ENCODE measurements at places on chromosomes 11 and 22.

DNA sequence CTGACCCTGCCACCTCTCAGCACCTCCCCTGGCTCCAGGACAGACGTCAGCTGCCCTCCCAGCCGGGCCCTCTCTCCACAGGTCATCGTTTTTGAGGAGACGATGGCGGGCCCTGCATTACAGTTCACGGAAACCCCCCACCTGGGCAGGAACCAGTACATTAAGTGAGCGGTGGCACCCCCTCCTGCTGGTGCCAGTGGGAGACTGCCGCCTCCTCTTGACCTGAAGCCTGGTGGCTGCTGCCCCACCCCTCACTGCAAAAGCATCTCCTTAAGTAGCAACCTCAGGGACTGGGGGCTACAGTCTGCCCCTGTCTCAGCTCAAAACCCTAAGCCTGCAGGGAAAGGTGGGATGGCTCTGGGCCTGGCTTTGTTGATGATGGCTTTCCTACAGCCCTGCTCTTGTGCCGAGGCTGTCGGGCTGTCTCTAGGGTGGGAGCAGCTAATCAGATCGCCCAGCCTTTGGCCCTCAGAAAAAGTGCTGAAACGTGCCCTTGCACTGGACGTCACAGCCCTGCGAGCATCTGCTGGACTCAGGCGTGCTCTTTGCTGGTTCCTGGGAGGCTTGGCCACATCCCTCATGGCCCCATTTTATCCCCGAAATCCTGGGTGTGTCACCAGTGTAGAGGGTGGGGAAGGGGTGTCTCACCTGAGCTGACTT lies 37.0 kb downstream of the B3GAT1 start:
- no peak for DNase-seq

GRCh38 chr22:35275580-35275979 lies 18.3 kb downstream of the HMGXB4 start:
- no peak for DNase-seq

DNA sequence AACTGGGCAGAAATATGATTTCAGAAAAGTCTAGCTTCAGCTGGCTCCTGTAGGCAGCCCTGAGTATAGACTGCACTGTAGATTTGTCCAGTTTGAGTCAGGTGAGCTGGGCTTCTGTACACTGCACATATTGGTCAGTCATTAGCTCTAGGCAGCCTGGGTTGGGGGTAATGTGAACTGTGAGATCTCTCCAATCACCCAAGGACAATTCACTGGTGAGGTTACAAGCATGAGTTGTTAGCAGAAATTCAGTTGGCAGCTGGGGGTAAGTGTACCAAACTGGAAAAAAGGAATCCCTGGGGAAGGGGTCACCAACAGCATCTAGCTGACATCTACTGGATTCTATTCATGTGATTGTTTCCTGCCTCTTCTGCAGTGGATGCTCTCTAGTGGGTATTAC lies 39.7 kb downstream of the MRGPRX2 start:
- no peak for DNase-seq

GRCh38 chr11:127193950-127194349 lies 193.4 kb upstream of the KIRREL3 start:
- no peak for DNase-seq

DNA sequence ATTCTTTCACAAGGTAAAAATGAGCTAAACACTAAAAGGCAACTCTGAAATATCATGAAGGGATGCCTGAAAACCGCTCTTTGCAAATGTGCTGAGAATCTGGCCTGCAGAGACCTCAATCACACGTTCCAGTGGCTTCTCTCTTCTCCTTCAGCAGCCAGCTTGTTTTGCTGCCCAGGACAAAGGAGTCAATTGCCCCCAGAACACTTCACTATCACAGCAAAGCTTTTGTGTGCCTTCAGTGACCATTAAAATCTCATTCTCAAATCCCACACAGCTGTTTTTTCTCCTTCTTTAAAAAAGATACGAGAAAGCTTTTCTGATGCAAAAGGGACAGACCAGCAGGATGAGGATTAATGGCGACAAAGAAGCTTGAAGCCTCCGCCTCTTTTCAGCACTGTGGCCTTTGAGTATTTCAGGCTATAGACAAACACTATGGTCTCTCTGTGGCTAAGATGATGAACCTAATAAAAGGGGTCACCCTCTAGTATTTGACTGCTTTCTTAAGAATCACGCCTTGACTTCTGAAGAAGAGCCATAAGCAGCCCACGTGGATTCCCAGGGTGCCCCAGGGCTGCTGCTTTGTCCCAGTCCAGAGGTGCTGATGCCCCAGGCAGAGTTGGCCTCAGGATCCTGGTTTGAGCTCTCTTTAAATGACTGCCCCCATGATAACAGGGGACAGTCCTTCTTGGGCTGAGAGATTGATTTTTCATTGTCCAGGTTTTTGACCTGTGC lies 33.4 kb upstream of the NRIP3 start:
- no peak for DNase-seq

GRCh38 chr11:68509066-68509465 lies 48.5 kb downstream of the PPP6R3 start:
- no peak for DNase-seq

DNA sequence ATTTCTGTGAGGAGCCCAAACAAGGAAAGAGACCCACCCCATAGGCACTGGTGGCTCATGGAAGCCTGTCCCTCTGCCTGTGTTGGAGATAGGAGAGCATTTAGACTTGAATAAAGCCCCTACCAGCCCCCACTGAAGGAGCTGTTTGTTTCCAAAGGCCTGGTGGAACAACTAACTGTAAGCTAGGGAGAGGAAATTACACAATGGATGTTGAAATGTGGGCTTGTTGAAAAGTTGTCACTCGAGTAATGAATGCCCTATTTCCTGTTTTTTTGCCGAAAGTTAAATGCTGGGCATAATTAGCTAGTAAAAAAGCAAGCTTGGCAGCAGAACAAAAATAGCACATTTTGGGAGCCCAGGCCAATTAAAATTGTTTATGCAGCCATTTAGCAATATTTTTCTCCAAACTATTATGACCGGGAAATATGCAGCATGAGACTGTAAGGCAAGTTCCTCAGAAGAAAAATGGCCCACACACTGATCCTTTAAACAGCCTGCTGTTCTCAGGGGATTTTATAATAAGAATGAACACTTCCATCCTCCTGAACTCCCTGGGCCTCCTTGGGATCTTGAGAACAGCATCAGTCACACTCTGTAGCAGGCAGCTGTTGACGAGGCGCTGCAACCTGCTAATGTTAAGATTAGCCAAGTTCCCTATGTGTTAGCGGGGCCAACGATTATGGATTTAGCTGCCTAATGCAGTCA lies 38.6 kb upstream of the LMO2 start:
- DNase-seq: no peak

GRCh38 chr11:37107831-37108230 lies 509.8 kb upstream of the RAG2 start:
- no peak for DNase-seq

GRCh38 chr22:37220543-37220981 lies 8.3 kb upstream of the SSTR3 start:
- no peak for DNase-seq

DNA sequence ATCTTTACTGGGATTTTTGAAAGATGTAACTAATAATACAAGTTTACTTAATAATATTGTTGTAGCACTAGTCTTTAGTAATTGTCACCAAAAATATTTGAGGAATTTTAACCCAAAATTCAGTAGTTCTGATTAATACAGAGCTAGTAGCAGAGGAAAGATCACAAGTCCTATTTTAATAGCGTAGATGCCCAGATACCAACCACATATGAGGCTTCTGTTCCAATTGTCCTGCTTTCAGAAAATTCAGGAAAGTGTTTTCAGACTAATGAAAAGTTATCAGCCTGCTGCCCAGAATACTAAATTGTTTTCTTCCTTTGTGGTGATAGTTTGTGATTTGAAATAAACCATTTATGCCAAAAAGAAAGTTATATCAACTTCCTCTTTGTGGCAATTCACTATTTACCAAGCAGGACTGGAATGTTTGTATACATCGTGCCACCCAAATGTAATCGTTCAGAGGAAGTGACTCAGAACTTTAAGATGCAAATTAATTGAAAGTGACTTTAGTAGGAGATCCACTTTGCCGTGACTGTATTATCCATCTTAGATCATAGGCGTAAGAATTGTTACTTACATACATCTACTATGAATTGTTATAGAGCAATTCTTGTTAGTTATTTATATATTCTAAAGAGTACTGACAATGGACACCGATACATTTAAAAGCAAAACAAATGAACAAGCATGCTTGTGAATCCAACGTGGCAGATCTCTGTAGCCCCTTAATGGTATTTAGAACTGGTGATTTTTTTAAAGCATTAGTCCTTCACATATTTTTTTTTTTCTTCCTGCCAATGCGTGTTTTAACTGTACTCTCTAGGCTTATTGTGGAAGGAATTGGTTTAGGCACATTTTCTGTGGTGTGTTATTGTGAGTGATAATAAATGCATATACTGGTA lies 231.0 kb downstream of the DDX10 start:
- DNase-seq: no peak

GRCh38 chr11:26219183-26220117 lies 112.5 kb upstream of the ANO3 start:
- no peak for DNase-seq

DNA sequence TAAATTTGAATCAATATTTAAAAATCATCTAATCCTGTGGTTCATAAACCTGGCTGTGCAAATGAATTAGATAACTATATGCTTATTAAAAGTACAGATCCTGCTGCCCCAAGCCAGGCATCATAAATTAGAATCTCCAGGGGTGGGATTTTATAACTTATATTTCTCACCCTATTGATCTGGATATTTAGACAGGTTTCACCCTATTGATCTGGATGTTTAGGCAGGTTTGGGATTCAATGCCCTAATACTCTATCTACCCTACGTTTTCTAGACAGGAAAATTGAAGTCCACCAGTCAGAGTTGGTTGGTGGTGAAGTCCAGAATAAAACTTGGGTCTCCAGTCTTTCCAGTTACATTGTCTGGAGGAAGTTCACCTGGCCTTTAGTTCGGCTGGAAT lies 2.6 kb downstream of the OR8B8 start:
- DNase-seq: no peak

GRCh38 chr22:17359501-17359900 lies 9.8 kb upstream of the CECR2 start:
- DNase-seq: no peak

DNA sequence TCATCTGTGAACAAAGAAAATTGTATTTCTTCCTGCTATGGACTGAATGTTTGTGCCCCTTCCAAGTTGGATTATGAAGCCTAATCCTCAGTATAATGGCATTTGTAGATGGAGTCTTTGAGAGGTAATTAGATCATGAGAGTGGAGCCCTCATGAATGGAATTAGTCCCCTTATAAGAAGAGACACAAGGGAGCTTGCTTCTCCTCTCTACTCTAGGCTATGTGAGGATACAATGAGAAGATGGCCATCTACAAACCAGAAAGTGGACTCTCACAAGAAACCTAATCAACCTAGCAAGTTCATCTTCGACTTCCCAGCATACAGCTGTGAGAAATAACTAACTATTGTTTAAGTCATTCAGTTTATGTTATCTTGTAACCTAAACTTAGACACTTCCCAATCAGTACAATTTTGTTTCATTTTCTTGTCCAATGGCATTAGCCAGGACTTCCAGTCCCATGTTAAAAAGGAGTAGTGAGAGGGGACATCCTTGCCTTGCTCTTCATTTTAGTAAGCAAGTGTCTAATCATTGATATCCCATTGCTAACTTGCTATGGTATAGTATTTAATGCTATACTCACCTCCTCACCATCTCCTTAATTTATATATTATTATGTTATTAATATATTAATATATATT lies 45.7 kb downstream of the PDGFD start:
- DNase-seq: no peak

DNA sequence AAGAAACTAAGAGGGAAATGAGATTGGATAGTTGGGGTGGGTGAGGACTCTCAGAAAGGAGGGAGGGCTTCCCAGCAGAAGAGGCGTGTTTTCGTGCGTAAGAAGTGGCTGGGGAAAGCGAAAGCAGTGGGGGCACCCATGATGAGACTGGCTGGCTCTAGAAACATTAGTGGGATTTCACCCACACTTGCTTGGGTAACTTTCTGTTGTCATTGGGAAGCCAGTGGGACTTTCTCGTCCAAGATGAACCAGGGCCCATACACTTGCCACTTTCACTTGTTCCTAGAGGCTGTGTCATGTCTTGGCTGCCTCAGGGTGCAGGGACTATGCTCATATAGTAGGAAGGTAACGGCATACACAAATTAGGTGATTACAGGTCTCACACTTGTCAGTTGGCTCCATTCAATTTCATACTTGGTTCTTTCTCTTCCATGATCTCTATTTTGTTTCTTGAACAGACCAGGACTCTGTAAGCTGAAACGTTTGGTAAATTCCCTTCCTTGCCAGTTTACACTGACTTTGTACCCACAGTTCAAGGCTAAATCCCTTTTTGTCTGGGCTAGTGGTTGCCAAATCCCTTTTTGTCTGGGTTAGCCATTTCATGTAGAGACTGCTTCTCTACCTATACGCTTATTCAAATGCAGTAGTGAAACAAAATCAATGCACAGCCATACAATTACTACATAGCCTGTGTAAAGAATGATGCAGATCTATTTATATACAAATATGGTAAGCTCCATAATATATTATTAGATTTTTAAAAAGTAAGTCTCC lies 42.0 kb upstream of the CXCR5 start:
- DNase-seq: no peak

- DNase-seq: no peak
Measured at GRCh38 chr11:94786264-94787126, 18.3 kb downstream of the AMOTL1 start.

DNA sequence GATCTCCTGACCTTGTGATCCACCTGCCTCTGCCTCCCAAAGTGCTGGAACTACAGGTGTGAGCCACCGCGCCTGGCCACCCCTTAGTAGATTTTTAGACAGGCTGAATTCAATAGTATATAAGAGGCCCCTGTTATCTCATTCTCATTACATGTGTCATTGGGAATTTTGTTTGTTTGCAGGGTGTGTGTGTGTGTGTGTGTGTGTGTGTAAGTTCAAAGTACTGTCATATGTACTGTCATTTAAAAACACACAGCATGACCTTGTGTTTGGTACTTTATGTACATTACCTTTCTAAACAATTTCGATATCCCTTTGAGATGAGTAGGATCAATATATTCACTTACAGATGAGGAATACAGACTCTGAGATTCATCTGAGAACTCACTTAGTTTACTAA lies 118.7 kb upstream of the TTC12 start:
- no peak for DNase-seq

DNA sequence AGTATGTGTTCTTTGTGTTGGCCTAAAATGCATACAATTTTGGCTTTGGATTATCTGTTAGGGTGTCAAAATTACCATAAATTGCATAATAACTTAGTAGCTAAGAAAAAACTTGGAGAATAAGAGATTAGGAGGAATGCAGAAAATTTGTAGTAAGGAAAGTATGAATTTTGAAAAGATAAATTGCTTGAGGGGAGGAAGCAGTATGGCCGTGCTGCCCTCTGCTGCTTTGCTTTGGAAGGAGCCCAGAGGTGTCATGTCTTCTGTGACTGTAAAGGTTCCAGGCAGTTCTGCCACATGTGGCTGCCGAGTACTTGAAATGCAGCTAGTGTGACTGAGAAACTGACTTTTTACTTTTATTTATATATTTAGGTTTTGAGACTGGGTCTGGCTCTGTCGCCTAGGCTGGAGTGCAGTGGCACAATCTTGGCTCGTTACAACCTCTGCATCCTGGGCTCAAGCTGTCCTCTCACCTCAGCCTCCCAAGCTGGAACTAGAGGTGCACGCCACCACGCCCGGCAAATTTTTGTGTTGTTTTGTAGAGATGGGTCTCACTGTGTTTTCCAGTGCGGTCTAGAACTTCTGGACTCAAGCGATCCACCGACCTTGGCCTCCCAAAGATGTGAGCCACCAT lies 1.8 kb downstream of the ADSL start:
- DNase-seq: peak; percentile 53

Measured in stimulated activated CD8-positive, alpha-beta memory T cell treated with anti-CD3 and anti-CD28 coated beads, Interleukin-7, amount 100 ng/mL, for 1 hour (primary cell).